ENCODE measurements at places on chromosomes 7 and 10. TPM values are rescaled to one million over a fixed set of nuclear protein-coding genes. Genes with fewer than 3 reads are reported as not detected.

- H3K27ac ChIP-seq, result no peak overlapping the region
- DNase-seq, result no peak
Measured at GRCh38 chr10:84175436-84175835, 1.8 kb downstream of the GPR15LG start.

DNA sequence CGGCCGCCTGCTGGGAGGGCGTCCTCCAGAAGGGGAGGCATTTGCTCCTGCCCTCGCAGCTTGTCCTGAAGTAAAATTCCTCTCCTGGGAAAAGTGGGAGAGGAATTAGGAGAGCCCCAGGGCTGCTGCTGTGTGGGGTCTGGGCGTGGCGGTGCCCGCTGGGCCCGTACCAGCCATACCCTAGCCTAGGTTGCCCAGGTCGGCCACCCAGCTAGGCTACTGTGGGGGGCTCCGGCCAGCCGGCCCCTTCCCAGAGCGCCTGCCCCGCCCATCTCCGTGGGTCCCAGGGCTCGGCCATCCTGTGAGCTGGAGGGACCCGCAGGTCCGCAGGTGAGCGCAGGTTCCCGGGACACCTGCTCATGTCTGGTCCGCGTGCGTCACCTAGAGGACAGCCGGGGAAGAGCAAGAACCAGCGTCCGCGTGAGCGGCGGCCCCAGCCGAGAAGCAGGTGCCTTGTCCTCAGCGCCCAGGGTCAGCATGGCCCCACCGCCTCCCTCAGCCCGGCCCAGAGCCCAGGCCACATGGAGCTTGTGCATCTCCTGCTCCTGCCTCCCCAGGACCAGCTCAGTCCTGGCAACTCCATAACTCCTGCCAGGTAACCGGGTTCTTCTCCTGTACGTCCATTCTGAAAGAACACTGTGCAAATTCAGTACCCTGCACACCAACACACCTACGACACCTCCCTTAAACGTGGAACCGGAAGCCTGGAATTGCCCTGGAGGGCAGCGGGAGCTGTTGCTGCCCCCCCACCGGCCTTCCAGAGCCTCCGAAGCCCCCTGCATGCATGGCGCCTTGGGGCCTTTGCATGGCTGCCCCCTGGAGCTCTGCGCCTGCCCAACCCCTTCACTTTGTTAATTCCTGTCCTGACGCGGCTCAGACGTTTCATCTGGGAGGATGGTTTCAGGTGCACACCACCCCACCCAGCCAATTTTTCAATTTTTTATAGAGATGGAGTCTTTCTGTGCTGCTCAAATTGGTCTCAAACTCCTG lies 22.8 kb upstream of the FOXL3 start:
- H3K36me3 ChIP-seq, result no peaks in the 10 kb centered on the region
- no peak overlapping the region for H3K27ac ChIP-seq
- no peak overlapping the region for H3K4me3 ChIP-seq
- no peaks in the 10 kb centered on the region for H3K27me3 ChIP-seq
- peak; percentile 71 for DNase-seq
- no peaks in the 10 kb centered on the region for H3K4me1 ChIP-seq

- DNase-seq, result no peak
- no peak overlapping the region for H3K27ac ChIP-seq
- H3K27me3 ChIP-seq, result no peaks in the 10 kb centered on the region
- no peak overlapping the region for H3K4me3 ChIP-seq
- H3K4me1 ChIP-seq, result no peaks in the 10 kb centered on the region
Measured at GRCh38 chr7:18762189-18762588, 266.6 kb downstream of the HDAC9 start.

- H3K36me3 ChIP-seq, result no peaks in the 10 kb centered on the region
- no peaks in the 10 kb centered on the region for H3K27me3 ChIP-seq
- no peak overlapping the region for H3K27ac ChIP-seq
- H3K4me3 ChIP-seq, result no peak overlapping the region
Measured at GRCh38 chr10:85152496-85152895, 824.1 kb downstream of the CCSER2 start.

DNA sequence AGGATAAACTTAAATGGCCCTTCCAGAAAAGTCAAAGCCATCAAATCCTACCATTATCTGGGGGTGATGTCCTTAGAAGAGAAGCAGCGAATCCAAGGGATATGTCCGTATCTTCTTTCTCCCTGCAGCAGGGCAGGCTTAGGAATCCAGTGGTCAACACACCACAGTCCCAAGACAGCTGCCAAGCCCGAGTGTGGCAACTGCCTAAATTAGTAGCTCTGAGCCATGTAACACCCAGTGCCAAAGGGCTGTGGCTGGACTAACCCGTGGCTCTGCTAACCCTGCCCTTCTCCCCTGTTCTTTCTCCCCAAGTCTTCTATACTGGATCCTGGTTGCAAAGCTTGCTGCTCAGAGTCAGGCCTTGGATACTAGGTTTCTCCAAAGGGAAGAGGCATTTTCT lies 74.8 kb downstream of the CDK1 start:
- H3K27ac ChIP-seq, result no peak overlapping the region
- H3K4me1 ChIP-seq, result no peaks in the 10 kb centered on the region
- no peaks in the 10 kb centered on the region for H3K36me3 ChIP-seq
- no peak overlapping the region for H3K4me3 ChIP-seq
- DNase-seq, result no peak
- H3K27me3 ChIP-seq, result no peaks in the 10 kb centered on the region

Gene GIMAP7
- not detected for total RNA-seq

Data from GM23338 (cell line).